Activated T-cell treated with anti-CD3 and anti-CD28 coated beads, Interleukin-2, amount 50 U/mL, for 24 hours (primary cell): ENCODE measurements at places on chromosomes 13 and 19.

DNA sequence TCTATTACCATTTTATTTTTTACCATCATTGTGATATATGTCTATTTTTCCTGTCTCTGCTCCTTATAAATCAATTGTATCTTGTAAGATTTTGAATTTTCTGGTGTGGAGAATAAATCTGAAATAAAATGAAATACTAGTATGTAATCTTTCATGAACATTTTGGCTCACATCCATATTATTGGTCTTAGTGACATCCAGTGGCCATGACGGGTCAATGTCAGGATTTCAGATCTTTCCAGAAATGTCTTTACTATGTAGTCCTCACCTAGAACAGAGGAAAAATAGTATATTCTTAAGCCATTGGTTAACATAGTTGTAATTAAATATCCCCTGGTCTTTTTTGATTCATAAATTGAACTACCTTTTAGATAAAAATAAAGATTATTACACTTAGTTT is 109.8 kb upstream of the GPC6 start:
- no peak overlapping the region for H3K27ac ChIP-seq
- H3K27me3 ChIP-seq: no peaks in the 10 kb centered on the region
- no peaks in the 10 kb centered on the region for H3K36me3 ChIP-seq
- H3K4me1 ChIP-seq: no peaks in the 10 kb centered on the region
- H3K4me3 ChIP-seq: no peak overlapping the region
- DNase-seq: no peak

GRCh38 chr13:75736173-75736572 is 100.0 kb downstream of the LMO7 start:
- peaks cover 18% of the 10 kb centered on the region for H3K36me3 ChIP-seq
- peaks cover 12% of the 10 kb centered on the region for H3K4me1 ChIP-seq
- no peak for DNase-seq
- no peaks in the 10 kb centered on the region for H3K27me3 ChIP-seq
- no peak overlapping the region for H3K4me3 ChIP-seq

GRCh38 chr19:23075031-23075733 is 41.6 kb upstream of the ZNF730 start:
- DNase-seq: no peak
- peaks cover 10% of the 10 kb centered on the region for H3K4me1 ChIP-seq
- H3K4me3 ChIP-seq: peak overlapping the region; percentile 66
- H3K27me3 ChIP-seq: peaks cover 49% of the 10 kb centered on the region

GRCh38 chr19:2625434-2625833 is 77.1 kb downstream of the GNG7 start:
- no peak overlapping the region for H3K4me3 ChIP-seq
- H3K4me1 ChIP-seq: peaks cover 63% of the 10 kb centered on the region
- DNase-seq: no peak
- no peak overlapping the region for H3K27ac ChIP-seq
- H3K27me3 ChIP-seq: no peaks in the 10 kb centered on the region
- H3K36me3 ChIP-seq: no peaks in the 10 kb centered on the region

DNA sequence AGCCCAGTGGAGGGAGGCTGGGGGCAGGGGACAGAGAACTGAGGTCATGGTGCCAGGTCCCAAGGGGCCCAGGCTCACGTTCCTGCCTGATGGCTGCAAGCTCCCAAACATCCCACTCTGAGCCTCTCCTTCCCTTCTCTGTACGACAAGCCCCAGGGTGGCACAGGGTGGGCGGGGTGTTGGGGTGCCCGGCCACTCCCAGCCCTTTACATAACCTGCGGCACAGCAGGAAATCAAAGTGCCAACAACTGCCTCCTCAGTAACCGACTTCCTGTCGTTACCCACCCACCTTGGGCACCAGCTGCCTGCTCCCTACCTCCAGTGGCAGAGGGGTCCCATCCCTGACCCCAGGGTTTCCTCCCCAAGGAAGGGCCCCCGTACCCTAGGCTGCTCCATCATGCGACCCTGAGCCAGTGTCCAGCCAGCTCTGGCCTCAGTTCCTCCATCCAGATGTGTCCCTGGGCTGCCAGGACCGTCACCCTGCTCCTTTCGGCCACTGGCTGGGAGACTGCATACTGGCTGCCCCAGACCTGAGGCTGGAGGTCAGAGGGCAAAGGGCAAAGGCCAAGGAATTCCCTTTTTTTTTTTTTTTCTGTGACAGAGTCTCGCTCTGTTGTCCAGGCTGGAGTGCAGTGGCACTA is 27.7 kb upstream of the NFIC start:
- no peak overlapping the region for H3K4me3 ChIP-seq
- DNase-seq: peak; percentile 63
- H3K27me3 ChIP-seq: no peaks in the 10 kb centered on the region
- H3K4me1 ChIP-seq: peaks cover 10% of the 10 kb centered on the region
- no peaks in the 10 kb centered on the region for H3K36me3 ChIP-seq
- peak overlapping the region; percentile 84 for H3K27ac ChIP-seq

DNA sequence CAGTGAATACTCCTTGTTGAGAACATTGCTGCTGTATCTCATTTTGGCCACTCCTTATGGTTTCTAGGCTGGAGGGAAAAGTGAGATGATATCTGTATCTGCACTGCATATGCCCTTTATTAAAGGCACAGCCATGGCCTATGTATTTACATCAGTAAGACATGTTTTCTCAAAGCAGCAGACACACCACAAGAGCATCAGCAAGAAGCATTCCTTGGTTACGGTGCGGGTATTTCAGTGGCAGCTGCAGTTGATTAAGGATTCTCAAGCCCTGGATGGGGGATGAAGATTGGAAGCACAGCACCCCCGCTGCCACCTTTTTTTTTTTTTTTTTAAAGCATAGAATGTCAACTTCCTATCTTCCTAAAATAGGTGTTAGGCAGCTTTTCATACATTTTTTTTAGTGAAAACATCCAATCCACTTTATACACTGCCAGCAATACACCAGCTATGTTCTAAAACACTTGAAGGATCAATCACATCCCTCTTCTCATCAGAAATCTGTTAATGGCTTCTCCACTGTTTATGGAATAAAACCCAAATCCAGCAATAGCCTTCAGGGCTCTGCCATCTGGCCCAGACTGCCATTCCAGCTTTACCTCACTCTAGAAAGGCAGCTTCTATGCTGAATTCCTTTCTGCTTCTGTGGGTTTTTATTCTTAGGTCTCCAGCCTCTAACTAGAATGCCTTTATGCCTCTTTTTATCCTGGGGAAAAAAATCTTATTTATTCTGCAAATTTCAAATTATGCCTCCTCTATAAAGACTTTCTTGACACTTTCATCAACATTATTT is 331.0 kb downstream of the DNAJC15 start:
- no peak overlapping the region for H3K27ac ChIP-seq
- no peaks in the 10 kb centered on the region for H3K27me3 ChIP-seq
- no peak for DNase-seq

- peaks cover 3% of the 10 kb centered on the region for H3K36me3 ChIP-seq
- no peaks in the 10 kb centered on the region for H3K27me3 ChIP-seq
- no peak overlapping the region for H3K4me3 ChIP-seq
- no peaks in the 10 kb centered on the region for H3K4me1 ChIP-seq
- no peak overlapping the region for H3K27ac ChIP-seq
Measured at GRCh38 chr13:22372261-22372660, 701.4 kb downstream of the FGF9 start.

- no peaks in the 10 kb centered on the region for H3K4me1 ChIP-seq
- H3K27me3 ChIP-seq: peaks cover 34% of the 10 kb centered on the region
- H3K27ac ChIP-seq: no peak overlapping the region
- no peak for DNase-seq
Measured at GRCh38 chr19:13339869-13340268, 166.4 kb downstream of the CACNA1A start.

DNA sequence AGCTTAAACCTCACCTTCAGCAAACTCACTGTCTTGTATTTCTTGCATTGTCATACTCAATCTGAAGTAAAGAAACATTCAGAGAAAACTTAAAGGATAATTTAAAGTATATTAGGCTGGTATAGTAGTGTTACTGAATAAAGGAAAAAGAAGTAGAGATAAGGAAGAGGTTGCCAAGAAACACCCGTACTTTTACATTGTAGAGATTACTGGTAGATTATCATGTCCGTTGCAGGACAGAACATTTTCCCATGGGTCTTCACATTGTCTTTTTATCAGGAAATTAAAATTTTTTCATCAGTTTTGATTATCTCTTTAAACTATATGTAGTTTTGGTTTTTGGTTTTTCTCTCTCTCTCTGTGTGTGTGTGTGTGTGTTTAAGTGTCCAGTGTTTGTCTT is 19.9 kb upstream of the GPR183 start:
- no peak overlapping the region for H3K4me3 ChIP-seq
- H3K27me3 ChIP-seq: no peaks in the 10 kb centered on the region
- peaks cover 75% of the 10 kb centered on the region for H3K36me3 ChIP-seq
- H3K27ac ChIP-seq: no peak overlapping the region
- H3K4me1 ChIP-seq: peaks cover 78% of the 10 kb centered on the region
- no peak for DNase-seq

DNA sequence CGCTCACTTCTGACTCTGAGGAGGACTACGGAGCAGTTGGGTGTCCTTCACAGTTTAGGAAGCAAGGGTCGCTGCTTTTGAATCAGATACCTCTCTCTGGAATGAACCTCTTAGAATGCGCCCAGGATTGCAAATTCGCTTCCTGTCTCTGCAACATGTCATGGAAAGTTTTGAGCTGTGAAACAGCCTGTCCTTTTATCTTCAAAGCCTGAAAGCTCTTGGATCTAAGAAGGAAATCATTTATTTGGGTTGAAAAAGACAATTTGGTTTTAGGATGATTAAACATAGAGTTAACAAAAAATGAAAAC is 134.1 kb downstream of the KATNAL1 start:
- H3K27me3 ChIP-seq: no peaks in the 10 kb centered on the region
- peaks cover 27% of the 10 kb centered on the region for H3K4me1 ChIP-seq
- H3K4me3 ChIP-seq: no peak overlapping the region
- no peak overlapping the region for H3K27ac ChIP-seq
- DNase-seq: no peak

- peak overlapping the region; percentile 100 for H3K4me3 ChIP-seq
- H3K36me3 ChIP-seq: peaks cover 79% of the 10 kb centered on the region
- H3K27me3 ChIP-seq: no peaks in the 10 kb centered on the region
- H3K4me1 ChIP-seq: peaks cover 32% of the 10 kb centered on the region
Measured at GRCh38 chr19:8320564-8321066, 560 bp downstream of the NDUFA7 start.

DNA sequence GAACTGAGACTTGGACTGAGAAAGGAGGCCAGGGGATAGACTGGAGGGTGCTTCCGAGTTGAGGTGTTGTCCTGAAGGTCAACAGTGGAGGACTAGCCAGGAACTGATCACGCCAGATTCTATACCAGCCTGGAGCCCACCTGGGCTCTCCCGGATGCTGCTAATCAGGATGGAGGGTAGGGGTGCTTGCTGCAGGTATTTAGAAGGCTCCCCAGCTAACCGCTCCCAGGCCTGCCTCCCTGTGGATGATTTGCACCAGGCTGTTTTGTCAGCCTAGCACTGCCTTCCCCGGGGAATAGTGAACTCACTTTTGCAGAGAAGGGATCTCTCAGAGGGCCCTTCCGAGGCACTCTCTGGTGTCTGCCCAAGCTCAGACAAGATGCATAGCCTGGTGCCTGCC is 60.5 kb upstream of the KCTD15 start:
- no peak for DNase-seq
- peaks cover 24% of the 10 kb centered on the region for H3K27me3 ChIP-seq
- H3K4me1 ChIP-seq: no peaks in the 10 kb centered on the region
- no peaks in the 10 kb centered on the region for H3K36me3 ChIP-seq
- no peak overlapping the region for H3K4me3 ChIP-seq

- no peaks in the 10 kb centered on the region for H3K27me3 ChIP-seq
- DNase-seq: no peak
- peaks cover 89% of the 10 kb centered on the region for H3K4me1 ChIP-seq
- H3K4me3 ChIP-seq: peak overlapping the region; percentile 64
- peak overlapping the region; percentile 92 for H3K27ac ChIP-seq
Measured at GRCh38 chr13:79492918-79493594, 12.1 kb downstream of the NDFIP2 start.

DNA sequence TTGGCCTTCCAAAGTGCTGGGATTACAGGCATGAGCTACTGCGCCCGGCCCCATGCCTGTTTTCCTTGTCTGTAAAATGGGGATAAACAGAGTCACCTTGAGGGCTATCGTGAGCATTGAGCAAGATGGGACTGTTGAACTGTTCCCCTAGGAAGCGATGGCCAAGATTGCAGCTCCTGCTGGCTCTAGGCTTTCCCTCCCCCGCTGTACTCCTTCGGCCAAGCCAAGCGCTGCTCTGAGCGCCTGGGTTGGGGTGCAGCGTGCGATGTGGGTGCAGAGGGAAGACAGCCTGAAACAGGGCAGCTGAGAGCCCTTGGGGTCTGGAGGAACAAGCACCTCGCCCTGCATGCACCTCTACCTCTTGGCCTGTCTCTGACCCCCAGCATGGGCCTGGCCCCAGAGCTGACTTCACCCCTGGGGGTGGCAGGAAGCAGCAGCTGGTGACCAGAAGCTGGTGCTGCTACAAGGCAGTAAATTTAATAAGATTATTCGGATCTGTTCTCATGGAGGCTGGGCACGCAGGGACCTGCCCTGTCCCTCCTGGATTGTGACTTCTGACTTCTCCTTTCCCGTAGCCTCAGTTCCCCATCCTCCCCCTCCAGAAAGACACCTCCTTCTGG is 5.3 kb downstream of the GNG8 start:
- H3K27me3 ChIP-seq: no peaks in the 10 kb centered on the region
- H3K4me1 ChIP-seq: peaks cover 22% of the 10 kb centered on the region
- H3K4me3 ChIP-seq: no peak overlapping the region
- DNase-seq: no peak
- no peak overlapping the region for H3K27ac ChIP-seq

- no peak for DNase-seq
- no peaks in the 10 kb centered on the region for H3K27me3 ChIP-seq
- H3K4me3 ChIP-seq: no peak overlapping the region
- no peaks in the 10 kb centered on the region for H3K36me3 ChIP-seq
- no peak overlapping the region for H3K27ac ChIP-seq
- H3K4me1 ChIP-seq: no peaks in the 10 kb centered on the region
Measured at GRCh38 chr19:13896227-13896626, 9.7 kb downstream of the BRME1 start.

GRCh38 chr19:47511681-47512080 is 3.2 kb downstream of the NAPA start:
- H3K27ac ChIP-seq: peak overlapping the region; percentile 99
- no peaks in the 10 kb centered on the region for H3K27me3 ChIP-seq
- H3K4me3 ChIP-seq: no peak overlapping the region
- peaks cover 27% of the 10 kb centered on the region for H3K36me3 ChIP-seq

DNA sequence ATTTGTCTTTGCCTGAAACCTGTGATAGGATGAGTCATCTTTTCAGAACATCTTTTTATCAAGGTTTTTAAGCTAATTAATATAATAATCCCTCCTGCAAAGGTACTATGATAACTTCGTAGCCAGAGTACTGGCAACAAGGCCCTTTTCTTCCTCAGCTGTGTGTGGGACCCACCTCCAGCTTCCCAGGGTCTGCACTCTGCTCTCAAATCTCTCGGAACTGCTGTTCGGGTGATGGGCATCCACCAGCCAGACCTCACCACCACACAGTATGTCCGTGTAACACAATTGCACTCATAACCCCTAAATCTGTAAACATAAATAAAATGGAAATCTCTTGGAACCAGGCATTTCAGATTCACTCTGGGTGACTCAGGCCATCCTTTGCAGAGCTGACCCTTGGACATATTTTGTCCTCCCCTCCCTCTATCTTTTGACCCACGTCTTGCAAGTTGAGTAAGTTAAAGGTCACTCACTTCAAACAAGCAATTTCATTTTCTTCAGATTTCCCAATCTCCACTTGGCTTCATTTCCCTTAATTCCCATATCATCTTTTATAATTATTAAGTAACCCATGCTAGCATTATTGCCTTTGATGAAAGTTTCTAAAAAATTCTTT is 29.5 kb downstream of the COL4A1 start:
- no peak for DNase-seq
- no peaks in the 10 kb centered on the region for H3K36me3 ChIP-seq
- H3K4me1 ChIP-seq: peaks cover 5% of the 10 kb centered on the region
- H3K27me3 ChIP-seq: peaks cover 25% of the 10 kb centered on the region
- no peak overlapping the region for H3K4me3 ChIP-seq

GRCh38 chr19:29277102-29277501 is 64.2 kb upstream of the UQCRFS1 start:
- peak; percentile 47 for DNase-seq
- no peak overlapping the region for H3K4me3 ChIP-seq
- no peak overlapping the region for H3K27ac ChIP-seq
- H3K4me1 ChIP-seq: peaks cover 10% of the 10 kb centered on the region
